ENCODE measurements at places on chromosomes 5 and 9. TPM values are rescaled to one million over a fixed set of nuclear protein-coding genes. Genes with fewer than 3 reads are reported as not detected.

DNA sequence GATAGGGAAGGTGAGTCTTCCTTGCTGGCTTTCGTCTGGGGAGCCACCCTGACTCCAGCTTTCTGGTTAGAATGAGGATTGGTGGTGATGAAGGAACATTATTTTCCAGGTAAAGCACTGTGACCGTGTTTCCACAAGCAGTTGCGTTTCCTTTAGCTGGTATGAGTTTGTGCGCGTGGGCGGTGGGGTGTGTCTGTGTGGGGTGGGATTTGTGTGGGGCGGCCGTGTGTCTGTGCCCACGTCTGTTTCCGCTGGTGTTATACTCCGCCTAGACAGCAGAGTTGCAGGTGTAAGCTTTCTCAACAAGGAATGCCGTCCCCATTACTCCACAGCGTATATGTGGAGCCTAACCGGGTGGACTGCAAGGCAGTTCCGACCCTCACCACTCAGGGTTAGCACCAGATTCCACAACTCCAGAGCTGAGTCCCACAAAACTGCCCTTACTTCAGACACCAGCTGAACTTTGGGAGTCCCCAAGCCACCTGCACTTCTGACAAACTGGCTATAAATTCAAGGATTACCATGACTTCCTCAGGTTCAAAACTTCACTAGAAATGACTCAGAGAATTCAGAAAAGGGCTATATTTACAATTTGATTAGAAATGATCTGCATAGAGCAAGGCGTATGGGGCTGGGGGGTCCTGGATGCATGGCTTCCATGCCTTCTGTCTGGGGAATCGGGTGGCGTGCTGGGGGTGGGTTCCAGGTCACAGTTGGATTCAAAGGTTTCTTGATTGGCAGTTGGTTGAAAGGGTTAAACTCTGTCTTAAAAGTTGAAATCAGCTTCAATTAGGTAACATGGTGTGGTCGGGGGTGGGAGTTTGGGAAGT lies 29.8 kb downstream of the PROP1 start:
- peak; percentile 78 for DNase-seq

- DNase-seq, result no peak
Measured at GRCh38 chr9:37266630-37267029, 146.3 kb downstream of the ZCCHC7 start.

- DNase-seq, result no peak
Measured at GRCh38 chr9:126461608-126462007, 135.0 kb downstream of the MVB12B start.

DNA sequence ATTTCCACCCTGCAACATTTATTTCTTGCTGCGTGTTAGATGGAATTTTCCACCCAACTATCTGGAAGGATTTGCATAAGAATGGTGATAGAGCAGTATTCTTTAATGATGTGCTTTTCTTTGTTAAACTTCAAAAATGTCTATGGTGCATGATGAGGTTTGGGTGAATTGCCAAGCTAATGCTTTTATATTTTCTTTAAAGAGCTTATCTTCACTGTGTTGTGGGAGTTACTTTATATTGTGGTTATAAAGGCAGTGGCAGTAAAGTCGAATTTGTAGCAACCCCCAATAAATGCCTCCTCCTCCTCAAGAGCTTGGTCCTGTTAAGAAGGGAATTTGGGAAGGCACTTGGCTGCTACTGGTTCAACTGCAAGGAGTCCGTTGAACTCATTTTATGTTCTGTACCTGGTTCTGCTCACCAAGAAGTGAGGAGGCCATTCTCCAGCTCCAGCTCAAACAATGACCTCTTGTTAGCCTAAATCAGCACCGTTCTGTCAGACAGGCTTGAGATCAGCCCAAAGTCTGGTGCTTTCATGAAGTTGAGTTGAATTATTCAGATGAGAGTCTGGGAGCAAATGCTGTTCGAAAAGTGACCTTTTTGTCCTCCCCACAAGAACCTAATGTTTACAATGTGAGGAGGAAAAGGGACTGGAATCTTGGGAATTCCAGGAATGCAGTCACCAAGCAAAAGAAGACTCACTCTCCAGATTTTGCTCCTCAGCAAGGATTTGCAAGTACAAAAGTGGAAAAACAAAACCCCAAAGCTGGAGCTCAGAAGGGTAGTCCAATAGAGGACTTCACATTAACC lies 217.0 kb downstream of the TMEM38B start:
- DNase-seq, result peak; percentile 62

GRCh38 chr5:137142764-137143605 lies 356.1 kb downstream of the SPOCK1 start:
- DNase-seq, result no peak

DNA sequence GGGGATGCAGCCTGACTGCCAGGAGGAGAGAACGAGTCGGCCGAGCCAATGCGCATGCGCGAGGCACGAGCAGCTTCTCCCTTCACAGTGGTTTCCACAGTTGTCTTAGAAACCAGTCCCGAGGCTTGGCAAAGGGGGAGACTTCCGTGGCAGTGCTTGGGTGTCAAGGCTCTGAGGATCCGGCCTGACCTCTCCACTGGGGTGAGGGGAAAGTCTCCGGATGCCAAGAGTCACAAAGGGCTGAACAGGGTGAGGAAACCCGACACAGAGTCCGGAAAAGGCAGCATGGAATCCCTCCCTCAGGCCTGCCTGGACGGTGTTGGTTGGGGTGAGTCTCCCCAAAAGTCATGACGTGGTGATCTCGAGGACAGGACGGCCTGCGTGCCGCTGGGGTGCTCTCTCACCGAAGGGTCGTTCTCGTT lies 475.5 kb downstream of the SPATA31A7 start:
- peak; percentile 68 for DNase-seq

Gene DMRTA1
- total RNA-seq, result 4.5 TPM

Gene GARIN3
- not detected for total RNA-seq

Gene RUSC2
- total RNA-seq, result 48.0 TPM
